Activated naive CD4-positive, alpha-beta T cell treated with anti-CD3 and anti-CD28 coated beads, Interleukin-2, amount 10 ng/mL, durations not matched to agents 7 days and 5 days (primary cell): ENCODE measurements at places on chromosomes 3 and 15.

- DNase-seq, result no peak
These were observed 152.1 kb downstream of the NEK10 start for GRCh38 chr3:27216955-27217552.

DNA sequence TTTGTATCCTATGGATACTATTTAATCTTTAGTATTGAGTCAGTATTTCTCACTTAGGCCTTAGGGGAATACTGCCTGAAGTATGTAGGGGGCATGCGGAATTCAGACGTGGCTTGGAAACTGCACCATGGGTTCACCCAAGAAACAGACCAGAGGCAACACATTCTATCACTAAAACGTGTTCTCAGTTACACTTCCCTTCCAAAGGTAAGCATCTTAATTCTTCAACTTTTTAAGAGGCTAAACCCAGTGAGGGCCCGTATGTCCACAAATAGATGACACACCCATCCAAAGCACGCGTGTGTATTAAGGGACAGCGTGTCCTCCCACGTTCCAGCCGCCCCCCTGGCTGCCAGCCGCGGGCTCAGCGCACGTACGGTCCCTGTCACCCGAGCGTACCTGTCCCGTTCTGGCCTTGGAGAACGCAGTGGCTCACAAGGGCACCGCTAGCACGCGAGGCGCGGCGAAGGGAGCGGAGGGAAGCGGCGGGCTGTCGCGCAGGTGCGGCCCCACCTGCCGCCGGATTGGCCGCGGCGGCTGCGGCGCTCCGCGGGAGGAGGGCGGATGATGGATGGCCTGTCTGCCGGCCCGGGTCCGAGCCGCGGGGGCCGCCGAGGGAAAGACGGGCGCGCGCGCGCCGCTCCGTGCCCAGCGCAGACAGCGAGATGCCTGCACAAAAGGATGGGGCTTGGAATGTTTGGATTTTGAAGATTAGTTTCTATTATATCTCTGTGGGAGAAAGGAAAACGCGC, 1003.9 kb upstream of the NR2F2 start:
- DNase-seq, result no peak

GRCh38 chr3:138356730-138357405, 8.5 kb downstream of the MRAS start:
- no peak for DNase-seq

- DNase-seq, result no peak
These were observed 15.1 kb downstream of the DUSP7 start for GRCh38 chr3:52041118-52041731.

- DNase-seq, result no peak
These were observed 101.6 kb upstream of the RAD18 start for GRCh38 chr3:9064850-9065249.

- DNase-seq, result no peak
These were observed 12.1 kb downstream of the PLXND1 start for GRCh38 chr3:129594409-129594808.

DNA sequence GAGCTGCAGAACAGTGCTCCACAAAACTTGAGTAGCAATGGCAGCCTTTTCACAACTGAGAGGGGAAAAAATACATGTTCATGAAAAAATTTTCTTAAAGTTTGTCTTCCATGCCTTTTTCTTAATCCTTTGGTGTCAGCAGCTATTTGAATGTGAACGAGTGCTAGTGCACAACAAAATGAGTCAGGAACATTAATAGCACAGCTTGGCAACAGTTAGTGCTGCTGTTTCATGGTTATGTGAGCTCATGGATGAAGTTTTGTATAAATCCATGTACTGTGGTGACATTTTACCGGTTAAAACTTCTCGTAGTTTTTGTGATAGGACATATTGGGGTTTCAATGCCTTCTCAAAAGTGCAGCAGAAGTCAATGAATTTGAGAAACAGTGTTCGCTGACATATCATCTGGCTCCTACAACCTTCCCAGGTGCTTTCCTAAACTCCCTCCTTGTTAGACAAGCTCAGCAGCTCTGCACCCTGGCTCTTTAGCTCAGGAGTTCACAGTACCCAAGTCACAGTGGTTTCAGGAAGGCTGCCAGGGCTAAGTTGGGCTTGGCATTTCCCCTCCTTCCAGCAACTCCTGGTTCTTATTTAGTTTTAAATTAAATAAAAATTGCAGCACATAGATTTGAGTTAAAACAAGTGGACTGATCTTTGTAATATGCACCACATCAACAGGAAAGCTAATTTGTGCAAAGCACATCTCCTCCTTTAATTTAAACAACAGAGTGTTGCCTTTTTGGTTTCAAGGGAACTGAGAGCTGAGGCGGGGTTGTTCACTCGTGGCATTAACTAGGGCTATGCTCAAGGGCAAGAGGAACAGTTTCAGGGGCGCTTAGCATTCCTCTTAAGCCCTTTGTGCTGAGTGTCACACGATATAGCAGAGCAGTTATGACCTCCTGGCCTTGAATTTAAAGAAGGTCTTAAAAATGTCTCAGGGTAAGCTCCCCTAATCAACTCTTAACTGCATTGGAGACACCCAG, 362.8 kb downstream of the CHST2 start:
- DNase-seq, result no peak

DNA sequence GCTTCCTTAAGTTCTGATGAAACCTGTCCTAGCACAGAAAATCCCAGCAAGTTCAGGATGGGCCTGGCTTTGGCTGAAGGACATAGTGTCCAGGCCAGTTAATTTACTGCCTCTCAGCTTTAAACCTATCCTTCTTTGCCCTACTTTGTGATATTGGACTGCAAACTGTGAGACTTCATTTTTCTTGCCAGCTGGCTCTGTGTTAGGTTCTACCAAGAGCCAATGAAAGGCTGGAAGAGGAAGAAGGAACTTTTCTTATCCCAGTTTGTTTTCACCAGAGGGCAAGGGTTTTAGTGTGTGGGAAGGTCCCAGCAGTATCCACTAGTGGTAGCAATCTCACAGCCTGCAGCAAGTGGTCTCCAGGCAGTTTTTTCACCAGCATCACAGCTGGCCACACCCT, 18.2 kb downstream of the DCUN1D1 start:
- DNase-seq, result no peak
